ENCODE measurements at places on chromosomes 5 and 9.

DNA sequence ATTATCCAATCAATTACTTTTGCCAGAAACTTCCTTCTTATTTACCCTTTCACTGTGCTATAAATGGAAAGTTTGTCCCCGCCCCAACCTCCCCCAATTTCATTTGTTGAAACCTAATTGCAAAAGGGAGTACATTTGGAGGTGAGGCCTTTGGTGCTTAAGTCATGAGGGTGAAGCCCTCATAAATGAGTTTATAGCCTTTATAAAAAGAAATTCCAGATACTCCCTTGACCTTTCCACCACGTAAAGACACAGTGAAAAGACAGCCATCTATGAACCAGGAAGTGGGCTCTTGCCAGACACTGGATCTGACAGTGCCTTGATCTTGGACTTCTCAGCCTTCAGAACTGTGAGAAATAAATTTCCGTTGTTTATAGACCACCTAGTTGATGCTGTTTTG, 82.3 kb downstream of the NUDT12 start:
- no peak for DNase-seq

DNA sequence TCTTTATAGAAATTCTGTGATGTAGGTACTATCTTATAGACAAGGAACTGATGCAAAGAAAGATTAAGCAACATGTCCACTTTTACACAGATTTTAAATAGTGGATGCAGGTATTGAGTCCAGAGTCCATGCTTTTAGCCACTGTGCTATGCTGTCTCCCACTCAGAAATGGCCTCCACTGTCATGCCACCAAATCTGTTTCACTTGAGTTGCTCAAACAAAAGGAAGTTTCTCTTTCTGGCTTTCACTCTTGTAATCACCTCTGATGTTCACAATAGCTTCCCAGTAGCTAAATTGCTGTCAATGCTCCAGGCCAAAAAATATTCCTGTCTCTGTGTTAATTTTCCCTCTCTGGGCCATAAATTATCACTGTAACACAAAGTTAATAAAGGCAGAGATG, 77.0 kb upstream of the RASA1 start:
- no peak for DNase-seq

DNA sequence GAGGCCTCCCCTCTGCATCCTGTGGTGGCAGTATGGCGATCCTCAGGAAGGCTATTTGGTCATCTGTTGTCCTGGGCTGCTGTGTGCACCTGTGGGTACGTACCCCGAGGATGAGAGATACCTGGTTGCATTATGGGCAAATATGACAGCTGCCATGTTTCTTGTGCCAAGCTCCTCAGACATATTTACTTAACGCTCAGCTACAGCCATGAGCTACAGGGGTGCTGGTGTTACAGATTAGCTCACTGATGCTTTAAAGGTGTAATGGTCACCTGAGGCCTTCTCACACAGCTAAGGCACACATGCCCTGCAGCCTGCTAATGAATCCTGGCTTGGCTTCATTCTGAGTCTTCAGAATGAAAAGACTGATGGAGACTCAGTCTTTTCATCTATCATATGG, 12.0 kb downstream of the NDST1 start:
- DNase-seq = no peak

DNA sequence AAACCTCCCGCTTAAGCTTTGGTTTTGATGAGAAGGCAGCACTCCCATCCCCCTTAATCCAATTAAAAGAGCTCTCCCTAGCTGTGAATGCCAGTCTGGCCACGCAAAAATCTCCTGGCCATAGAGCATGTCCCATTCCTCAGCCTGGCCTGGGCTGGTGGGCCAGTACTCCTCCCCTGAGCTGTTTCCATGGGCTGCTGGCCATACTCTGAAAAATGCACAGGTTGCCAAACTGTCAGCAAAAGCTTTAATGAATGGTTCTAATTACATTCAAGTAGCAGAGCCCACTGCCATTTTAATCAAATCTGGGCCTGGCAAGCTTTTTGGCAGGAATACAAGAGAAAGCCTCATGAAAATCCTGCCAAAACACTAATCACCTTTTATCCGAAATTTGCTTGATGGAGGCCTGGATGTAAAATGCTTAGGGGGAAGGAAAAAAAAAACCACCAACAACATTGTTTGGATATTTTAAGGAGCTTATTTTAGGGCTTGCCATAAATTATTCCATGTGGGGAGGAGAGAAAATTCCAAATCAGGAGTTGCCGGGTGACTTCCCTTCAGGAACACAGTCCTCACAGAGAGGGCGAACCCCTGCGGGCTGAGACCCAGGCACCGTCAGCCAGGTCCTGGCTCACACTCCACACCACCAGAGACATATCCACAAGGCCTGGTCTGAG, 243.3 kb downstream of the SEC61B start:
- DNase-seq = no peak

Measured in smooth muscle cell of the brain vasculature (primary cell).